ENCODE measurements at places on chromosomes 3 and 15.

- DNase-seq = no peak
These were observed 25.6 kb downstream of the ACAN start for GRCh38 chr15:88828791-88829190.

DNA sequence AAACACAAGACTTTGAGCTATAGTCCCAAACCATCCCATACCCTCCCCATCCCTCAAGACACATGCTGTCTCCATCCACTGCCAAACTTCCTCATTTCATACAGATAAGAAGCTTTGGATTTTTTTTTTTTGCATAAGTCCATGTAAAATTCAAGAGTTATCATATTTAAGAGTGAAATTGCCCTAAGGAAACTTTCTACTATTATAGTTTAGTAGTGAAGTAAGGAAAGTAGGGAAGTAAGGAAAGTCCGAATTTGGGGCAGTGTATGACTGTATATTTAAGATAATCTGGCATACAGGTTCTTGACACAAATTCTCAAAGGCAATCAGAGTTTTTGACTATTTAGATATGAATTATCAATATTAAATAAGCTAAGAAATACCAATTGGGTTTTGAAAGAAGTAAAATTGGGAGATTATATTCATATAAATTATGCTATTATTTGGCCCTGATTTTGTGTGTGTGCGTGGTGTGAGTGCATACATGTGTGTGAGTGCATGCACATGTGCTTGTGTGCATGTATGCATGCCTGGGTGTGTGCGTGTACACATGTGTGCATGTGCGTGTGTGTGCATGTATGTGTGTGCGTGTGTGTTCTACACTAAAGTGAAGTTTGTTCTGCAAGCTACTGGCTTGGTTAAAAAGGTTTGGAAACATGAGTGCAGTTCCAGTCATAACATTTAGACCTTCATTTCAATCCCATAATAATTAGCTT is 83.6 kb upstream of the MBNL1 start:
- DNase-seq = no peak

GRCh38 chr3:152301745-152302181 is 33.0 kb downstream of the MBNL1 start:
- DNase-seq = no peak

- no peak for DNase-seq
These were observed 30.2 kb upstream of the FURIN start for GRCh38 chr15:90838139-90838538.

- DNase-seq = no peak
These were observed 5.3 kb downstream of the SEMA7A start for GRCh38 chr15:74428442-74428787.

DNA sequence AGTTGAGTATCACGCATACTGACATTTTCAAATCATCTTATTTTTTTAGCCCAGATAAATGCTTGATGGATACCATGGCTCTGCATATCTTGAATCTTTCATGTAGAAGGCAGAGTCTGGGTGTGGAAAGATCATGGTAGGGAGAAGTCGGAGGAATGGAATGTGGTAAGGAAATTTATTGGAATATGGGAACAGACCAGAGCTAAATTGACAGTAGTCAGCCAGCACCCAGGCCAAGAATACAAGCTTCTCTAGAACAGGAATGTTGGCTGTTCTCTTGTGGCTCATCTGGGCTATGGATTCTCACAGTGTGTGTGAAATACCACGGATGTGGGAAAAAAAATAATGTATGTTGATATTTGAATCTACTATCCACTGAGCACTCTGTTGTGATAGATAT is 305.7 kb upstream of the COL8A1 start:
- DNase-seq = no peak

GRCh38 chr3:72597756-72598195 is 250.5 kb downstream of the SHQ1 start:
- DNase-seq = no peak

- DNase-seq = no peak
These were observed 784.0 kb downstream of the ZPLD1 start for GRCh38 chr3:103218793-103219192.

DNA sequence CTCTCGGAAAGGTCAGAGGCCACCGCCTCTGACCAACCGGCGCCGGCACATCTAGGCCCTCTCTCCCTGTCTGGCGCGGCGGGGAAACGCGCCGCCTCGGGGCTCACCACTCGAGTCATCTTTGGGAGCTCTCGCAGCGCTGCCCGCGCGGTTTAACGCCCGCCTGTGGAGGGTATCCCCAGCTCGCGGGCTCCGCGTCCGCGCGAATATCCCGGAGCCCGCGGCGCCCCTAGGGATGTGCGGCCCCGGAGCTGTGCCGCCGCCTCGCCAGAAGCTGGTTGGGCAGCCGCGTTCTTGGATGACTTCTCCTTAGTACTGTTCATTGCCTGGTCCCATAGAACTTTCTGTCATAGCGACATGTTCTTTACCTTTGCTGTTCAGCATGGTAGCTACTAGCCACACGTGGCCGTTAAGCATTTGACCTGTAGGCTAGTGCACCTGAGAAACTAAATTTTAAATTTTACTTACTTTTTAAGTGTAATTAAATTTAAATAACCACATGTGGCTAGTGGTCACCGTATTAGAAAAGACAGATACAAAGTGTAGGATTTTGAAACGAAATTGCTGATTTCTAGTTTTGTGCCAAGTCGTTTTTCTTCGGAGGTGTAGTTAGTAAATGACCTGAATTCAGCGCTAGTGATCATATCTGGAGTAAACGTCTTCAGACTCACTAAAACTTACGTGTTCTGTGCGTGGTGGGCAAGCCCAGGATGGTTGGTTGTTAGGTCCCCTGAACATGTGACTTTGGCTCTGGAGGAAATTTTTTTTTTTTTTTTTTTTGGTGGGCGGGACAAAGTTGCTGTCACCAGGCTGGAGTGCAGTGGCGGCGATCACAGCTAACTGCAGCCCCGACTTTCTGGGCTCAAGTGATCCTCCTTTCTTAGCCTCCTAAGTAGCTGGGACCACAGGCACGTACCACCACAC is 835 bp downstream of the ARIH2 start:
- peak; percentile 25 for DNase-seq

GRCh38 chr3:132650153-132650552 is 9.5 kb downstream of the ACAD11 start:
- no peak for DNase-seq

DNA sequence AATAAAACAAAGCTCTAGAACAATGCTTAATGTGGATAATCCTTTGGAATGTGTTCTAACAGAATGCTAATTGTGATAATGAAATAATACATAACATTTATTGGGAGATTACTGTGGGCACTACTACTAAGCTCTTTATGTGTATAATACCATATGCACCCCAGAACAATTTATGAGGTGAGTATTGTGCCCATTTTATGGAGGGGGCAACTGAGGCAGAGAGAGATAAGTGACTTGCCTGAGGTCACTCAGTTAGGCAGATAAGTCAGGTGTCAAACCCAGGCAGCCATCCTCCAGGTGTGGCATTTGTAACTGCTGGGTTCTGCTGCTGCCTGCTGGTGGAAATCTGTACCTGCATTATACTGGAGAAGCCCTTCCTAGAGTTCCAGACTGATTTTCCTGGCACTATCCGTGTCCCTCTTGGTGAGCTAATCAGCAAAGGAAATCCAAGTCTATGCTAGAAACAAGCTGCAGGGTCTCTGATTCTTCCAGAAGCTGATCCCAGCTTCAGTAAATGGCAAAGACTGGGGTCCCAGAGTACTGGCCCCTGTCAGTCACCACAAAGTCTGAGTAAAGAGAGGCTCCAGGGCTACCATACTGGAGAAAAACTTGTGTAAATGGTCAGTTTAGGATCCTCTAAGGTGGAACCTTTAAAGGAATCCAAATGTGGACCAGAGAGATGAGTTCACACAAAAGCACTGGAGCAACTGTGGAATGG is 22.6 kb upstream of the RBP1 start:
- no peak for DNase-seq

DNA sequence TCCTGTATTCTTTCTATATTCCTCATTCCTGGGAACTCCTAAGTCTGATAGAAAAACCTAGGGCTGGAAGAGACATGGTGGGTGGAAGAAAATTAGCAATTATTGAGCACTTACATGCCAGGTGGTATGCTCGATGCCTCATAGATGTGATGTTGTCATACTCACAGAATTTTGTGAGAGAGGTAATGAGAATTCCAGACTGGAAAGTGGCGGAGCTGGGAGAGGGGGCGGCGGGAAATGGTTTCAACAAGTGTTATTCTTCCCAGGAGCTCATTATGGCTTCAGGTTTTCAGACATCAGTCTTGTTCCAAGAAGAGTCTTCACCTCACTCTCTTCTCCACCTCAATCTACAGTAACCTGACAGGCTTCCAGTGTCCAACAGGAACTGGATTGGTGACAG is 16.2 kb downstream of the TIMP4 start:
- no peak for DNase-seq

GRCh38 chr3:117348884-117349283 is 639.3 kb downstream of the TUSC7 start:
- no peak for DNase-seq

- no peak for DNase-seq
These were observed 830.9 kb upstream of the CFAP20DC start for GRCh38 chr3:59880717-59881116.

DNA sequence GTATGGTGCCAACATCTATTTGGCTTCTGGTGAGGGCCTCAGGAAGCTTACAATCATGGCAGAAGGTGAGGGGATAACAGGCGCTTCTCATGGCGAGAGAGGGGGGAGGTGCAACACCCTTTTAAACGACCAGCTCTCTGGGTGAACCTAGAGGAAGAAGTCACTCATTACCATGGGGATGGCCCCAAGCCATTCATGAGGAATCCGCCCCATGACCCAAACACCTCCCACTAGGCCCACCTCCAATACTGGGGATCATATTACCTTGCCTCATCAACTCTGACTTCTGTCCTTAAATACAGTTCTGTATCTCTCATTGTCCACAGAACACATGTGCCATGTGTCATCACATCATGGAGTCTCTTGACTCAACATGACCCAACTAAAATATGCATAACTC is 37.5 kb upstream of the CLRN1 start:
- no peak for DNase-seq

DNA sequence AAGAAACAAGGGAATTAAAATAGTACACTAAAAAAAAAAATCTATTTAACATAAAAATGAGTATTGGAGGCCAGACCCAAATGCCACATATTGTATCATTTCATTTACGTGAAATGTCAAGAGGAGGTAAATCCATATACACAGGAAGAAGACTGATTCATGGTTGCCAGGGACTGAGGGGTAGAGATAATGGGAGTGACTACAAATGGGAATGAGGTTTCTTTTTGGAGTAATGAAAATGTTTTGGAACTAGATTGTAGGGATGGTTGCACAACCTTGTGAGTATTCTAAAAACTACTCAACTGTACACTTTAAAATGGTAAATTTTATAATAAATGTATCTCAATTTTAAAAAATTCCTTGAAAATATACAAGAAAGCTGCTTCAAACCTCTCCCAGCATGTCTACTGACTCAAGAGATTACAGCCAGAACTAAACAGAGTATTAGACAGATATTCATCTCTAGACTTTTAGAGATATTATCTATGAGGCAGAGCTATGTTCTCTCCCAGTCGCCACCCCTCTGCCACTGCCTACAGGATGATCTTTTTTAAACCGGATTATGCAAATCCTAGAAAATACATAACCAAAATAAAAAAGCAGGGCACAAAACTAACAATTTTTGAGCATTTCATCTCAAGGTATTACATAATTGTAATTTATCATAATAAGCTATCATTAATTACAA is 6.2 kb downstream of the HLTF start:
- DNase-seq = no peak

GRCh38 chr3:40422861-40423260 is 34.3 kb upstream of the RPL14 start:
- DNase-seq = no peak

DNA sequence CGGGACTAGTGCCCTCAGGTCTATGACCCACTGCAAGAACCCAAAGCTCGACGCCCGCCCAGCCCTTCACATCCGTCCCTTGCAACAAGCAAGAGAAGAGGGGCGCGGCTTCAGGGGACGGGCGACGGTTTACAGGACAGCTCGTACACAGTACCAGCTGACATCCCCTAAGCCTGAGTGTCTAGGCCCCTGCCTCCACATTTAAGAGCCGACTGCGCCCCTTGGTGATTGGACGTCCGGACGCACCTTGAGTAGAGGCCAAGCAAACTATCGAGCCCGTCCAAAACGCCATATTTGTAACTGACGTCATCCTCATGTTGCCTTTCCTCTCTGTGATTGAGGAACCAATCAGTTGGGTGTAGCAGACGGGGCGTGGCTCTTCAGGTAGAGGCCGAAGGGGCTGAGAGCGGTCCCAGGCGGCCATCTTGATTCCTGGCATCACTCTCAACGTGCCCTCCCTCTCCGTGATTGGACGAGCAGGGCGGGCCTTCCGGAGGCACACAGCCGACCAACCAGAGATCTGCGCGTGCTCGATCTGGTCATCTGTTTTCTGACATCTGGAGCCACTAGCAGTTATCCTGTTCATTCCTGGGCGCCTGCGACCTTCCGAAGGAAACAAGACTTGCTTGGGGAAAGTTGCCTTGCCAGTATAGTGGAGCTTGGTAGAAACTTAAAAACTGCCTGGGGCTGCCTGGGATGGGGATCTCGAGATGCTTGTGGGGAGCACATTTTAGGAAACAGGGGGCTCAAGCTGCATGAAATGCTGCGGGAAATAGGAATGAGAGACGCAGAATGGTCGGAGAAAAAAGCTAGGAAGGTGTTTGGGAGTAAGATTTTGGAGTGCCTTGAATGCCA is 4.0 kb upstream of the RPL14 start:
- DNase-seq = peak; percentile 98

- no peak for DNase-seq
These were observed 23.7 kb downstream of the PLXND1 start for GRCh38 chr3:129582799-129583198.

DNA sequence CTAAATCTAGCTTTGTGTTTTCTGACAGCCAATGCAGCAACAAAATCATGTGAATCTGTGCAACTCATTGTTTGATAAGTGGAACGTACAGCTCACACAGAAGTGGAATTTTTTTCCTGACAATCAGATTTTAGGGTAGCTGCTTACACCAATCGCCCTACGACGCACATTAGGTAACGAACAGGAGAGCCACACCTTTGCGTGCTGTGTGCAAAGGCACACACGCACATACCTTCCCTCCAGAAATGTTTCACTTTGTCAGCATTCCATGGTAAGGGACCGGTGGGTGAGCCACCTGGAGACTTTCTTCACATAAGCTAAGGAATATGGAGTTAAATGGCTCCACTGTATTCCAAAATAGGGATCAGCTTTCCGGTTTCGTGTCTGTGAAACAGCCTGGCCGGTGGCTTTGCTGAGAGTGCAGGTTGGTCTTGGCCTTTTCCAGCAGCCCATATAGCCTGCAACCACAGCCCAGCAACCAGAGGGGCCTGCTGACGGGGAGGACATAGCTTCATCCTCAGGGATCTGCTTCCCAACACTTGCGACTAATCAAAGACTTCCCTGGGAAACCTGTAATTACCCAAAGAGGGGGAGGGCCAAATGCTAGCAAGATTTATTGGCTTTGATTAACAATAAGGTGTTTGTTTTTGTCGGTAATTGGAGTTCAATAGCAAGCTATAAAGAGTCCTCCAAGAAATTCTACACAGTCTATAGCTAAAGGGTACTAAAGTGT is 145.3 kb downstream of the ADAMTS17 start:
- DNase-seq = no peak

- no peak for DNase-seq
These were observed 16.6 kb downstream of the SCAANT1 start for GRCh38 chr3:63895422-63896189.
